ENCODE measurements at places on chromosomes 3 and 15.
A peak's percentile ranks its signal among the peaks of the same experiment; 100 is the strongest.

DNA sequence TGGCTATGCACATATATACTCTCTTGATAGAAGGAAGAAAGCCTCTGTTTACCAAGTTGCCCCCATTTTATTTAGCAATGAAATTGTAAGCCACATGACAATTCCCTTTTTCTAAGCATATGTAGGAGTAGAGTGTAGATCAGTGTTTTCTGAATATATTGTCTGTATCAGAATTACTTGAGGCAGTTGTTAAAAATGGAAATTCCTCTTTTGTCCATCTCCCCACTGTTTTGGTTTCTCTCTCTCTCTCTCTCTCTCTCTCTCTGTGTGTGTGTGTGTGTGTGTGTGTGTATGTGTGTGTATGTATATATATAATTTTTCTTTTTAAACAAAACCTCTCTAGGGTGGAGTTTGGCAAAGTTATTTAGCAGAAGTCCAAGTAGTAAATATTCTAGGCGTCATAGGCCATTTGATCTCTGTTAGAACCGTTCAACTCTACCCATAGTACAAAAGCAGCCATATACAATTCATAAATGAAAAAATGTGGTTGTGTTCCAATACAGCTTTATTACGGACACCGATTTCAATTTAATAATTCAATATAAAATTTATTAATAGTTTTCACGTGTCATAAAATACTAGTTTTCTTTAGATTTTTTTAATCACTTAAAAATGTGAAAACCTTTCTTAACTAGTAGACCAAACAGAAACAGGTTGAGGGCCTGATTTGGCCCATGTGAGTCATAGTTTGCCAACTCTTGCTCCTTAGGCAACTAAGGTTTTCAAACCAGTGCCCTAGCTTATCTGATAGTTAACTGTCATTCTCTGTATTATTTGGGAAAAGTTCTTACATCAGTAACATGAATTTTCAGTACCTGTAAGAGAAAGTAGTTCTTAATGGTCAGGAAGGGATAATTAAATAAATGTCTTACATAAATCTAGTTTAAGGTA lies 39.8 kb downstream of the UBE2E1 start:
- DNase-seq, result peak; percentile 45

- peak; percentile 53 for DNase-seq
Measured at GRCh38 chr3:174162550-174162949, 696.6 kb upstream of the NAALADL2 start.

DNA sequence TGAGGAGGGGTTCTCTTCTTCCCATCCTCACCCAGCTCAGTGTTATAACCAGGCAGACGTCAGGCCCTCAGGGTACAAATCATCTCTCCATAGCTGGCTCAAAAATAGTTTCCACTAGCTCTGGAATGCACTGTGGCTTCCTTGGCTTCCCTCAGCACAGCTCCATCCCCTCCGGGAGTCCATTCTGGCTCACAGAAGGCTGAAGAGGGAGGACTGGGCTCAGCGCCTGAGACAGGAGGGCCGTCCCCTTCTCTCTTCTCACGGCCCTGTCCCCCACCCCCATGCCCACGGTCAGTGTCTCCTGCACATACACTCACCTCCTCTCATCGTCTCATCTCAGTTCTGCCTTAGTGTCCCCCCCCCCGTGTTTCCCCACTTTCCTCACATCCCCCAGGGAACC lies 50.1 kb downstream of the UMPS start:
- DNase-seq, result no peak

- peak; percentile 75 for DNase-seq
Measured at GRCh38 chr3:42117175-42118008, 26.2 kb downstream of the TRAK1 start.

GRCh38 chr15:52857937-52858781 lies 68.0 kb upstream of the ONECUT1 start:
- peak; percentile 19 for DNase-seq

- DNase-seq, result no peak
Measured at GRCh38 chr15:67719330-67719959, 105.9 kb upstream of the SKOR1 start.

GRCh38 chr3:191387441-191388077 lies 57.2 kb upstream of the UTS2B start:
- DNase-seq, result no peak

DNA sequence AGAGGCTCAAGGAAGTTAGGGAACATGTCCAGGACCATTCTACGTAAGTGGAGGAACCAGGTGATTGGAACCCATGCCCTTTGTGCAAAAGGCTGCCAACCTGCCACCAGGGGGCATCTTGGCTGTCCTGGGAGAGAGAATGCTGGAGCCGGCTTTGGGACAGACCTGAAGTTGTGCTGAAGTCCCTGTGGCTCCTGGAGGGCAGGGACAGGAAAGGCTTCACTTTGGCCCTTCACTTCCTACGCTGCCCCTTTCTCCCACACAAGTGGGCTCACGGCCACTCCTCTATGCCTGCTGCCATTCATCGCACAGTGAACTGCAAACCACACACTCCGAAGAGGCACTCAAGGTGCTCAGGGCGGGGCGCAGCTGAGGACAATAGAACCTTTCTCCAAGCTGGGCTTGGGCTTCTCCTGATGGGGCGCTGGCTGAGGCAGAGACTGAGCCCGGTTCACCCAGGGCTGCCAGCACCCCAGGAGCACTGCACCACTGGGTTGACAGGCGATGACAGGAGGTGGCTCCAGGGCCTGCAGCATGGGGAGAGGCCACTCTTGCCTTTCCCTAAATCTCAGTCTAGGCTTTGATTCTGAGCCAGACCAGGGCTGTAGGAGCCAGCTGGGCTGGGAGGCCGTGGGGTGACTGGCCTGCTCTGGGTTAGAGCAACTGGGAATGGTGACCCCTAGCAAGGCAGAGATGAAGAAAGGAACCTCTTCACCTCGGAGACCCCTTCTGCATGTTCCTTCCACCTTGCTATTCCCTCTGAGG lies 8.4 kb downstream of the SHF start:
- DNase-seq, result peak; percentile 44

DNA sequence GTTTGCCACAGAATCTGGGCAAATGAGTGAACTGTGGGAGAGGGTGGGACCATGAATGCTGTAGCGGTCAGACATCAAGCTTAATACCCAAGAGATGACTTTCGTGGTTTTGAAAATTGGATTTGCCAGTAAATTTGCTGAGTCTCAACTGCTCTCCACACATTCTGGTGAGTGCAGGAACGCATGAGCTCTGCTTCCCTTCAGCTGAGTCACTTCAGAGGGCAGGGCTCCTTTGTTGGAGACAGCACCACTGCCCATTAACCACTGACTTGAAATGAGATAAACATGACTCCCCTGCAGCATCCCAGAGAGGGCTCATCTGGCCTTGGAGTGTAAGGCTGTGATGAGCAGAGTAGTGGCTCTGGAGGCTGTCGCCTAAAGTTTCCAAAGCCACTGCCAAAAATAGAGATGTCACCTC lies 22.6 kb downstream of the RARRES1 start:
- DNase-seq, result peak; percentile 78

Measured in bronchial epithelial cell (primary cell).